ENCODE measurements at places on chromosomes 16 and 17. TPM values are rescaled to one million over a fixed set of nuclear protein-coding genes. Genes with fewer than 3 reads are reported as not detected.
A peak's percentile ranks its signal among the peaks of the same experiment; 100 is the strongest.

GRCh38 chr16:55039511-55039910 lies 108.8 kb downstream of the IRX5 start:
- DNase-seq = no peak
- no peak overlapping the region for H3K27ac ChIP-seq
- no peaks in the 10 kb centered on the region for H3K4me1 ChIP-seq
- no peaks in the 10 kb centered on the region for H3K27me3 ChIP-seq
- no peak overlapping the region for H3K4me3 ChIP-seq
- H3K36me3 ChIP-seq = no peaks in the 10 kb centered on the region

GRCh38 chr17:74715144-74715543 lies 2.4 kb upstream of the CD300LF start:
- DNase-seq = no peak
- H3K36me3 ChIP-seq = no peaks in the 10 kb centered on the region
- H3K4me1 ChIP-seq = peaks cover 6% of the 10 kb centered on the region
- no peak overlapping the region for H3K27ac ChIP-seq
- peaks cover 32% of the 10 kb centered on the region for H3K27me3 ChIP-seq

DNA sequence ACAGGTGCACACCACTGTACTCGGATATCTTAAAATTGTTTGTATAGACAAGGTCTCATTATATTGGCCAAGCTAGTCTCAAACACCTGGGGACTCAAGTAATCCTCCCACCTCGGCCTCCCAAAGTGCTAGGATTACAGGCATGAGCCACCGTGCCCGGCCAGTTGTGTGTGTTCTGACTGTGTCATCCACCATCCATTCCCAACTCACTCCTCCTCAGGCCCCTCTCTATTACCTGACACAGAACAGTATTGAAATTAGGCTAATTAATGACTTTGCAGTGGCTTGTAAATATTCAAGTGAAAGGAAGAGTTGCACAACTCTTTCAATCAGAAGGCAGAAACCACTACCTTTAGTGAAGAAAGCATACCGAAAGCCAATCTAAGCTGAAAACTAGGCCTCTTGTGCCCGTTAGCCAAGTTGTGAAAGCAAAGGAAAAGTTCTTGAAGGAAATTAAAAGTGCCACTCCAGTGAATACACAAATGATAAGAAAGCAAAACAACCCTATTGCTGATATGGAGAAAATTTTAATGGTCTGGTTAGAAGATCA lies 28.7 kb downstream of the GOSR1 start:
- H3K4me3 ChIP-seq = no peak overlapping the region
- peaks cover 19% of the 10 kb centered on the region for H3K4me1 ChIP-seq
- H3K27me3 ChIP-seq = no peaks in the 10 kb centered on the region
- no peak for DNase-seq
- H3K27ac ChIP-seq = peak overlapping the region; percentile 21
- H3K36me3 ChIP-seq = peaks cover 53% of the 10 kb centered on the region

DNA sequence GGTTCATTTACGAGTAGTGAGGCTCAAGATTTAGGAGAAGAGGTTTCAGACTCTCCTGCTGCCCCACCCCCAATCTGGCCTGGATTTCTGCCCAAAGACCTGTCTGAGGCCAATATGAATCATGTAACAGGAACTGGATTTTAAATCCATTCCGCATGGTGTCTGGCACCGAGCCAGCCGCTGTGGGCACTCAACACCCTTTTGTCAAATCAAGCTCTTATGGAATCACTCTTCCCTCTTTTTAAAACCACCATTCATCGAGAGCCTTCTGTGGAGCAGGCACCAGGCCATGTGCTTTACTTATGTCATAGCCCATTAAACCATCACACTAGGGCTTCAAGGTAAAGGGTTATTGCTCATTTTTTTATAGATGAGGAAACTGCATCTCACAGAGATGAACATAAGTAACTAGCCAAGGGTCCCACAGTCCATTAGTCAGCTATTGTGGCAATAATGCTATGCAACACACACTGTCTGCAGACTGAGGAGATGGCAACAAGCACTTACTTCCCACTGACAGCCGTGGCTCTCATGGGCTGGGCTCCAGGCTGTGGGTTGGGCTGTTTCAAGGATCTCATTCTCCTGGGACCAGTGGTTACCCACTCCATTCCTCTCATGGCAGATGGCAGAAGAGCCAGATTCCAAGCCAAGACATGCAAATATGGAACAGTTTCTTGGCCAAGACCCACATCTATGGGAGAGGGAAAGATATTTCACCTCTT lies 93.6 kb downstream of the WSCD1 start:
- no peaks in the 10 kb centered on the region for H3K27me3 ChIP-seq
- H3K27ac ChIP-seq = no peak overlapping the region
- H3K4me3 ChIP-seq = no peak overlapping the region
- DNase-seq = no peak
- no peaks in the 10 kb centered on the region for H3K4me1 ChIP-seq

KRTAP9-4 gene
- not detected for total RNA-seq

ABCC6 gene
- total RNA-seq = not detected

TMEM98 gene
- 18.8 TPM for total RNA-seq

GRCh38 chr16:49516382-49517036 lies 142.9 kb downstream of the C16orf78 start:
- no peak overlapping the region for H3K4me3 ChIP-seq
- peaks cover 2% of the 10 kb centered on the region for H3K27me3 ChIP-seq
- no peak for DNase-seq
- H3K27ac ChIP-seq = no peak overlapping the region

HYDIN gene
- not detected for total RNA-seq

DNA sequence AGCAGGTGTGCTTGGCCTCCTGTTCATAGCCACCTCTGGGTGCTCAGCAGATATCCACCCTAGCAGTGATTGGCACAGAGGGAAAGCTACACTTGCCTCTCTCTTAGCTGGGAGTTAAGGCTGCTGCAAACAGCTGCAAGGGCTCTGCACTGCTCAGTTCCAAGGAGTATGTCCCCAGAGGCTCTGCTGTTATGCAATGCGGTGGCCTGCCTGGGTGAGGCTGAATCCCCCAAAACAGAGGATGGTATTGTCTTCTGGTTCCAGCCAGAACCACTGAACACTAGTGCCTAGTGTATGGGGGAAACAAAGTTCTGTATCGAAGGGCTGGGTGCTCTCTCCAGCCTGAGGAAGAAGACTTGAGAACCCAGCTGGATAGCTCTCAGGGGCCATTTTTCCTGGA lies 16.8 kb downstream of the TMEM94 start:
- H3K4me1 ChIP-seq = no peaks in the 10 kb centered on the region
- no peak for DNase-seq
- H3K36me3 ChIP-seq = peaks cover 14% of the 10 kb centered on the region

MATCAP1 gene
- 57.1 TPM for total RNA-seq

- H3K4me3 ChIP-seq = no peak overlapping the region
- DNase-seq = no peak
These were observed 9.7 kb downstream of the VASN start for GRCh38 chr16:4381072-4381934.

DNA sequence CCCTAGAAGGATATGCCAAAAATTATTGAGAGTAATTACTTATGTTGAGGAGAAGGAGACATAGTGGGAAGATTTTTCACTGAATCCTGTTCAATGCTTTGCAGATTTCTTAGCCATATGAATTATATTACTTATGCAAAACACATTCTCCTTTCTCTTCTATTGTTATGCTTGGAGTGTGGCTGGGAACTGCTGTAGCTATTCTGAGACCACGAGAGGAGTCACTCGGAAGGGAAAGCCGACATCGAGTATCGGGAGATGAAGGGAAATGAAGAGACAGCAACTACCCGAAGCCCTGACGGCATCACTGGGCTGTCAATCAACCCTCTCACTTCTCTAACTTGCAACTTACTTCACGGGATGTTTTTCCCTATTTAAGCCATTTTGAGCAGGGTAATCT lies 39.6 kb downstream of the STX8 start:
- no peaks in the 10 kb centered on the region for H3K27me3 ChIP-seq
- no peak overlapping the region for H3K4me3 ChIP-seq
- H3K36me3 ChIP-seq = peaks cover 7% of the 10 kb centered on the region
- DNase-seq = no peak
- no peak overlapping the region for H3K27ac ChIP-seq

CBLN1 gene
- not detected for total RNA-seq

GAS2L2 gene
- total RNA-seq = not detected

FMNL1 gene
- total RNA-seq = 469 TPM

- H3K27me3 ChIP-seq = peaks cover 21% of the 10 kb centered on the region
- no peaks in the 10 kb centered on the region for H3K4me1 ChIP-seq
- H3K4me3 ChIP-seq = no peak overlapping the region
- no peaks in the 10 kb centered on the region for H3K36me3 ChIP-seq
- DNase-seq = no peak
- no peak overlapping the region for H3K27ac ChIP-seq
These were observed 7.1 kb upstream of the DCAF7 start for GRCh38 chr17:63542942-63543821.

- DNase-seq = no peak
- no peak overlapping the region for H3K27ac ChIP-seq
- H3K36me3 ChIP-seq = no peaks in the 10 kb centered on the region
- H3K4me1 ChIP-seq = no peaks in the 10 kb centered on the region
These were observed 19.6 kb upstream of the PDK2 start for GRCh38 chr17:50075446-50076032.

- no peaks in the 10 kb centered on the region for H3K27me3 ChIP-seq
- H3K4me1 ChIP-seq = peaks cover 27% of the 10 kb centered on the region
- peaks cover 53% of the 10 kb centered on the region for H3K36me3 ChIP-seq
- DNase-seq = peak; percentile 70
These were observed at the start of gene TRAF4 for GRCh38 chr17:28743243-28744103. Gene TRAF4, plus strand, starts transcription at chr17:28744011. Its CDS starts 102 bp downstream, at chr17:28744113.

- no peak overlapping the region for H3K4me3 ChIP-seq
- H3K27ac ChIP-seq = no peak overlapping the region
- no peak for DNase-seq
- no peaks in the 10 kb centered on the region for H3K36me3 ChIP-seq
These were observed 25.8 kb downstream of the CAPNS2 start for GRCh38 chr16:55592306-55592705.

- H3K27ac ChIP-seq = no peak overlapping the region
- DNase-seq = no peak
- no peaks in the 10 kb centered on the region for H3K27me3 ChIP-seq
- H3K4me1 ChIP-seq = no peaks in the 10 kb centered on the region
These were observed 488.6 kb downstream of the HAPSTR1 start for GRCh38 chr16:9580025-9580424.

DNA sequence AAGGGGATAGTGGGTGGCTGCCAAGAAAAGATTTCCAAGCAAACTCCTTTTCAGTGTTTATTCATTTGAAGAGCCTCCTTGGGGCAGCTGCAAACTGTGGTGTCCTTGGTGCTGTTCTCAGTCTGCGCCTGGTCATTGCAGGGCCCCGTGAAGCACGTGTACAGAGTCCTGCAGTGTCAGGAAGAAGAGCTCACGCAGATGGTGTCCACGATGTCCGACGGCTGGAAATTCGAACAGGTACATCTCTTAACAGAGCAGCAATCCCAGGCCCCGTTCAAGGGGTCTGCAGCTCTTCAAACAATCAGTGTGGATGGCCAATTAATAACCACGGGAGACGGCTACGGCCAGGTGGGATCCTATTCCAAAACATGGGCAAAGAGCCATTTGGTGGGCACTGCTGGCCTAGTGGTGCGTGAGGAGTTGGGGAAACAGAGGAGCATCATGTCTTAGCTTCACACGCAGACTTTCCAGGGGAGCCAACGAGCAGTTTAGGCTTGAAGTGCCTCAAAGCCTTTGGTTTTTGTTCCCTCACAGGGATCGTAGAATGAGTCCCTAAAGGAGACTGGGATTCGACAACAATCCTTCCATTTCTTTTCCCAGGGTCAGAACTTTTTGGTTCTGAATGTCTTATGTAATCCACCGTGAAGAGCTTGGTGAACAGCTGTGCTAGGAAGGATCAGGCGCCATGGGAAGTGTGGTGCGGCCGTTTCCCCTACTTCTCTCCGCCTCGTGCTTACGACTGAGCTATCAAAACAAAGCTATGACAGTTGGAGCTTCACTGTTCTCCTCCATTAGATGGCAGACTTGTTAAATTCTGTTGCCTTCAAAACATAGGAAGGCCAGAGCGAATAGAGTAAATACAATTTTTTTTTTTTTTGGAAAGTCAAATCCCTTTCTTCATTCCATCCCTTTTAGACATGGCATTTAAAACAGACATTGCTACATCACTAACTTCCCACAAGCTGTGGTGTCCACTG lies 12.6 kb downstream of the KCTD2 start:
- H3K27ac ChIP-seq = no peak overlapping the region
- DNase-seq = no peak
- peaks cover 59% of the 10 kb centered on the region for H3K36me3 ChIP-seq
- H3K4me3 ChIP-seq = no peak overlapping the region
- no peaks in the 10 kb centered on the region for H3K27me3 ChIP-seq
- H3K4me1 ChIP-seq = peaks cover 13% of the 10 kb centered on the region

DNA sequence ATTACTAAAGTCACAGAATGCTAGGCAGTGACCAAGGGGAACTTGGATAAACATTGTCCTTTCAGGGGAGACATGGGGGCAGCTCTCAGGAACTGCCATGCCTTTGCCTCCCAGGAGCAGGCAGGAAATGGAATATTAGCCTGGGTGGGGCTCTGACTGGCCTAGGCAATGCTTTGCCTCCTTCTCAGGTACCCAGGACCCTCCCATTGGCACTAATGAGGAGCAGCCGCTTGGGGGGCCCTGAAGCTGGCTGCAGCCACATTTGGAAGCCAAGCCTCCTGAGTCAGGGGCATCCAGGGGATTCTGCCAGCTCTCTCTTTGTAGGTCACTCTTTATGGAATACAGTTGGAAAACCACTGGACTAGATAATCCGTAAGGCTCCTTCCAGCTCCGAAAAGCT lies 5.5 kb downstream of the CPSF4L start:
- H3K4me3 ChIP-seq = no peak overlapping the region
- no peak overlapping the region for H3K27ac ChIP-seq
- H3K36me3 ChIP-seq = no peaks in the 10 kb centered on the region

DNA sequence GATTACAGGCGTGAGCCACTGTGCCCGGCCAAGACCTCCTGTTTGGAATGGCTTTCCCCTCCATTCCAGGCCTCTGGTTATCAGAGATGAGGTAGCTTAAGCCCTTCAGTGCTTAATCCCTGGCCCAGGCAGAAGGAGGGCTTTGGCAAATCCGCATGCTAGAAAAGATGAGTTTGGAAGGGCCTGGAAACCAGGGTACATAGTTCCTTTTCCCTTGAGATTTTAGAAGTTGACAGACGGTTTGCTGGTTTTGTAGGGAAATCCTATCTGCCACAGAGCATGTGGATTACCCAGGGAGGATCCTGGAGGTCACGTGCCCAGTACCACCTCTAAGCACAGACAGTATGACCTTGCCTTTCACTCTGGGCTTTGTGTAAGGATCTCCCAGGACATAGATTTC lies 114.7 kb upstream of the CACNG3 start:
- peaks cover 18% of the 10 kb centered on the region for H3K4me1 ChIP-seq
- no peak overlapping the region for H3K4me3 ChIP-seq
- H3K27me3 ChIP-seq = no peaks in the 10 kb centered on the region
- H3K36me3 ChIP-seq = peaks cover 35% of the 10 kb centered on the region
- no peak for DNase-seq
- H3K27ac ChIP-seq = no peak overlapping the region

GRCh38 chr16:10611825-10612342 lies 31.5 kb upstream of the EMP2 start:
- H3K27ac ChIP-seq = no peak overlapping the region
- H3K4me3 ChIP-seq = no peak overlapping the region
- no peaks in the 10 kb centered on the region for H3K4me1 ChIP-seq
- H3K36me3 ChIP-seq = no peaks in the 10 kb centered on the region
- no peak for DNase-seq
- peaks cover under 1% of the 10 kb centered on the region for H3K27me3 ChIP-seq

GRCh38 chr16:63188086-63188771 lies 1152.0 kb upstream of the CDH8 start:
- no peak overlapping the region for H3K4me3 ChIP-seq
- DNase-seq = no peak
- H3K4me1 ChIP-seq = no peaks in the 10 kb centered on the region
- no peak overlapping the region for H3K27ac ChIP-seq
- H3K27me3 ChIP-seq = no peaks in the 10 kb centered on the region
- H3K36me3 ChIP-seq = no peaks in the 10 kb centered on the region

KCTD19 gene
- total RNA-seq = 0.87 TPM

Measured in activated T-helper 2 cell treated with anti-CD3 and anti-CD28 coated beads, Interferon-gamma antibody, Interleukin-2, Interleukin-4, amounts not matched to agents 10 μg/mL and 5 μg/mL and 100 μg/mL, durations not matched to agents 14 hours and 24 hours and 36 hours (primary cell).